ENCODE measurements at places on chromosomes 2 and 18.
A peak's percentile ranks its signal among the peaks of the same experiment; 100 is the strongest.

DNA sequence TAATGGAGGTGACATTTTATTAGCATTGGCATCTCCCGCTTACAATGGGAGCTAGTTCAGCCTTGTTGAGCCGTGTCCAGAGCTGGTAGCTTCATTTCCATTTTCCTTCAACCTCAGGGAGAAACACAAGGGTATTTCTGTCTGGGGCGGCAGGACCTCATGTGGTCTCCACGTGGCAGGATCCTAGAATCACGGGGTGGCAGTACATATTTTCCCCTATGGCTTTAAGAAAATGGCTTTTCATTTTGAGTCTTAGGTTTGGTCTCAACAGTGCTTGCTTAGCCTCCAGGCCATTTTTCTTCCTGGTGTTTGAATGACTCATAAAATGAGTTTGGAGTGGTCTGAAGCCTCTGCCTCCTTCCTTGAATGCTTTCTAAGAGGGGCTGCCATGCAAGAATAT is 20.3 kb downstream of the CABLES1 start:
- no peak for DNase-seq

DNA sequence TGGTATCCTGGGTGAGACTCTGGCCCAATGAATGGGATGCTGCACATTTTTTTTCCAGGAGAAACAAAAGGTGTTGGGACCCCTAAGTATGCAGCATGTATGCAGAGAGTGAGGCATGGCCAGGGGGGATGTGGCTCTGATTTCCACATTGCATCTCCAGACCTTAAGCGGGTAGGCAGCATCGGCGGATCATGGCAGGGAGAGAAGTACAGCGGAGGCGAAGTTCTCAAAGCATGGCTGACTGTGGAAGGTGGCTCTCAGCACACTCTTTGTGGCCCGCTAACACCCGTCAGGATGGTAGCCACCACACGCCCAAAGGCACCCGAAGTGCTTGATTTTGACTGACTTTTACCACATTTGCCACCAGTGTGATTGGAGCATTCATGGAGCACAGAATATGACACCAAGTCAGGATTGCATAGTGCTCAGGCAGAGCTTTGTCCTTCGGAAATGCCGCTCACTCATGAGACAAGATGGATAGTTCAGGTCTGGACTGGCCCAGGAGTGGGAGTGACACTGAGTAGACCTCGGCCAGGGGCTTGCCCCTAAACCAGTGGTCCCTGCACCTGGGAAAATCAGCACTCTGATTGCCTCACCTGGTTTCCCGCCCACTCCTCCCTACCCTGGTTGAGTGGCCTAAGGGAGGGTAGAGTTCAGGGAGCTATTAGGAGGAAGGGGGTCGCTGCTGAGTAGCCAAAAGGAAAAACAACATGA is 14.2 kb downstream of the INPP4A start:
- DNase-seq, result no peak

DNA sequence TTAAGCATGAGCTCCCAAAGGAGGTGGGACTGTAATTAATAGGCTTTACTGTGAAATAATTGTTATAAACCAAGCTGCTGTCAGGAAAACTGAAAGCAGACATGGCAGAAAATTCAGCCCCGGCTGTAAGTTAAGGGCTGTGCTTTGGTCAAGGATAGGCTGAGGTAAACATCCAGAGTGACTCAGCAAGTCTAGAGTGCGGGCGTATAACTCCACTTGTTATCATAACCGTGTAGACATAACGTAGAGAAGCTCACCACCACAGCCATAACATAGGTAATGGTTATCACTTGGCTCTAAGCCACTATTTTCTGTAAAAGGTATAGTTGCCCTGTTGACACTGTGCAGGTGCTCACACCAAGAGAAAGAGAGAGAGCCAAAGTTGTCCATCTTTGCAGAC is 316.8 kb downstream of the DCDC2C start:
- DNase-seq, result no peak

- DNase-seq, result no peak
Observed at GRCh38 chr2:189580241-189580651, 340 bp downstream of the SLC40A1 start.

GRCh38 chr2:633371-633770 is 43.8 kb downstream of the TMEM18 start:
- DNase-seq, result no peak

DNA sequence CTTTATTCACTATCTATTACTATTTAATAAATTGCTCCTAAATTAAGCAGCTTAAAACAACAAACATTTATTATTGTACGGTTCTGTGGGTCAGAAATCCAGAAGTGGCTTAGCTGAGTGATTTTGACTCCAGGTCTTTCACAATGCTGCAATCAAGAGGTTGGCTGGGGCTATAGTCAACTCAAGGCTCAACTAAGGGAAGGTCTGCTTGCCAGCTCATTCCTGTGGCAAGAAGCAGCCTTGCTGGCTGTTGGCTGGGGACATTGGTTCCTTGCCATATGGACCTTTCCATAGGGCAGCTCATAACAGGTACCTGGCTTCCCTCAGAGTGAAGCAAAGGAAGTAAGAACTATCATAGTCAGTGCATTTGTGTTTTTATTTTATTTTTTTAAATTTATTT is 5.0 kb upstream of the MRPL19 start:
- DNase-seq, result no peak

GRCh38 chr2:190718652-190719526 is 70.0 kb downstream of the NAB1 start:
- no peak for DNase-seq

GRCh38 chr2:132896073-132896472 is 226.1 kb upstream of the LYPD1 start:
- no peak for DNase-seq

- no peak for DNase-seq
Observed at GRCh38 chr18:35121531-35121930, 80.3 kb downstream of the MAPRE2 start.

DNA sequence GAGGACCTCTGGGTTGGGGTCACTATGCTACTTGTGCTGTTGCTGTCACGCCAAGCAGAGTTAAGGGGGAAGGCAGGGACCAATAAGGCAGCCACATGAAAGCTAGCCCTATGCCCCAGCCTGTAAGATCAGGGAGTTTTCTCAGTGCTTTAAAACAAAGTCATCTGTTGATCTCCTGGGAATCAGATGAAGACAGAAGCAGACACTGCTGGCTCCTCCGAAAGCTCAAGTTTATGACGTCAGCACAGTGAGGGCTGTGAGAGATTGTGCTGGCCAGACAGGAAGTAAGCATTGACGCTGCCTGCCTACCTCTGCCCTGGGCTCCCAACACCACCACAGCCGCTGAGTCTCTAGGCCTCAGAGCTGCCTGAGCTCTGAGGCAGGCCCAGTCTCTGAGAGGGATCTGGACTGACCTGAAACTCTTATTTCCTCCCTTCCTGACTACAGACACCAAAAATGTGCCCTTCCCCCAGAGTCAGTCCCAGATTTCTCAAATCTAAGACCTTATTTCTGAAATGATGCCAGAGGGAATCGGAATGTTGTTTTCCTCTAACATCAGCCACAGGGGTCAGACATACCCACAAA is 118.1 kb upstream of the EPAS1 start:
- DNase-seq, result no peak

GRCh38 chr18:54647176-54647575 is 56.1 kb downstream of the DYNAP start:
- no peak for DNase-seq

GRCh38 chr2:48940606-48941005 is 185.1 kb upstream of the LHCGR start:
- DNase-seq, result peak; percentile 1

GRCh38 chr2:237674731-237675276 is 47.4 kb downstream of the LRRFIP1 start:
- no peak for DNase-seq

- no peak for DNase-seq
Observed at GRCh38 chr2:164905307-164905706, 50.0 kb downstream of the SLC38A11 start.

DNA sequence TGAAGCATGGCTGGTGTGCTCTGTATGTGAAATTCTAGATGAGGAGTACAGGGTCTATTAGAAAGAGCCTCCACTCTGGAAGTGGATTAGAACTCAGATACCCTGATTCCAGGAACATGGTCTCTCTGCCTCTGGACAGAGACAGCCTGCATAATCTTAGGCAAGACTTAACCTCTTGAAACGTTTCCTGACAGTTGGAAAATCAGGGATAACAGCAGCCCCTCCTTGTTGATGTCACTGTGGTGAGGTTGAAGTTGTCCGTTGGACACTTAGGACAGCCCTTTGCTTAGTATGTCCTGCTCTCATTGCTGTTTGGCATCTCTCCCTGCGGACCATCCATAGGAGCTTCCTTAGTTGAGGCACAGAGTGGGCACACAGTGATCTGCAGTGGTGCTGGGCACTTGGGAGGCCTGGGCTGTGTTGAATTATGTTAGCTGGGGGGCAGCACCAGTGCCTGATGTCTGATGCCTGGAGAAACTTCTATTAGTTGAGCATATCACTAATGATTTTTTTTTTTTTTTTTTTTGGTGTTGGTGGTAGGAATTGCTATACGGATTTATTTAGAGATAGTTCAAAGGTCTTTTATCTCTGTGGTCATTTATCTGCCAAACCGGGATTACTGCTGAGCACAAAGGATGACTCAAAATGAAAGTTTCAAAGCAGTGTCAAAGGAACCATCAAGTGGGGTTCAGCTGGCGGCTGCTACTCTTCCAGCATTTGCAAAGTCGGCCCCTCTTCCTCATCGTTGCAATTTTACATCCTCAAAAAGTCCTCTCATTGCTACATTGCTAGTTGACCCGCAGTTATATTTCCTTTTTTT is 28.8 kb downstream of the SETBP1 start:
- no peak for DNase-seq

DNA sequence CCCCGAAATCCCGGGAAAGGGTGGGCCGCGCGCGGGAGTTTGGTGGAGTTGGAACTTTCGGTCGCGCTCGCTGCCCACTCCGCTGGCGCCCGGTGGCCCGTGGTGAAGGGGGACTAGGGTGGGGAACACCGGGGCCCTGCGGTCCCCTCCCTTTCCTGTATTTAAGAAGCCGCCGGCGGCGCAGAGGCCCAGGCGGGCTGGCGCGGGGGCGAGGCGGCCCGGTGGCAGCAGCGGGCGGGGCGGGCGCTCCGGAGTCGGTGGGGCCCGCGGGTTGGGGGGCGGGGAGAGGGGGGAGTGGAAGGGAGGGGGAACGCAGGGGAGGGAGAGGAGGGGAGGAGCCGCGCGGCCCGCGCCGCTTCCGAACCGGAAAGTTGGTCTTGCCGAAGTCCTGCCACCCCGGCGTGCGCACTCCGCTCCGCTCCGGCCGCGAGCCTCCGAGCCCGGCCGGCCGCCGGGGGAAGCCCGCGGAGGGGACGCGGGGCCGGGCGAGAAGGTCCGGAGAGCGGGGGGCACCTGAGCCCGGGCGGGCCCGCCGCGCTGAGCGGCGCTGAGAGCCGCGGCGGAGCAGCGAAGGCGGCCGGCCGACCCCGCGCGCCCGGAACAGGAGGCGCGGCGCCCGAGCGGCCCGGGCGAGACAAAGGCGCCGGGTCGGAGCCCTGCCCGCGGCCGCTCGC is 425 bp upstream of the SALL3 start:
- no peak for DNase-seq

GRCh38 chr2:47313728-47314127 is 89.2 kb upstream of the MSH2 start:
- no peak for DNase-seq

GRCh38 chr2:20530520-20530919 is 83.6 kb downstream of the RHOB start:
- DNase-seq, result no peak

DNA sequence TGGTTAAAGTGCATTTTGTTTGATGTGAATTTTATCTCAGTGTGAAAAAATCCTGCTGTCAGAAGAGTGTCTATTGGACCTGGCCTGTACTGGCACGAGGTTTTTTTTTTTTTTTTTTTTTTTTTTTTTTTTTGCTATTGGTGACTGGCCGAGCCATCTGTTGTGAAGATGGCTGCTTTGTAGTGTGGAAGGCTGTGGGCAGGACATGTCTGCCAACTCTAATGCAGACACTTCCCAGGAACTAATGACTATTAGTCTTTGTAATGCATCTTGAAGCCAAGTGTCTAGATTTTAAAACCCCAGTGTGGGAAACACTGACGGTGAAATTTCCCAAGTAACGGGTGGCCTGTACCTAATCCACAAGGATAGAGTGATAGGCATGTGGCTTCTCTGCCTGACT is 34.3 kb downstream of the ZAP70 start:
- no peak for DNase-seq

GRCh38 chr2:12381543-12382325 is 335.0 kb upstream of the TRIB2 start:
- DNase-seq, result no peak

GRCh38 chr2:189879716-189880081 is 95.4 kb downstream of the PMS1 start:
- no peak for DNase-seq

GRCh38 chr2:237433920-237434676 is 20.1 kb upstream of the COL6A3 start:
- no peak for DNase-seq

DNA sequence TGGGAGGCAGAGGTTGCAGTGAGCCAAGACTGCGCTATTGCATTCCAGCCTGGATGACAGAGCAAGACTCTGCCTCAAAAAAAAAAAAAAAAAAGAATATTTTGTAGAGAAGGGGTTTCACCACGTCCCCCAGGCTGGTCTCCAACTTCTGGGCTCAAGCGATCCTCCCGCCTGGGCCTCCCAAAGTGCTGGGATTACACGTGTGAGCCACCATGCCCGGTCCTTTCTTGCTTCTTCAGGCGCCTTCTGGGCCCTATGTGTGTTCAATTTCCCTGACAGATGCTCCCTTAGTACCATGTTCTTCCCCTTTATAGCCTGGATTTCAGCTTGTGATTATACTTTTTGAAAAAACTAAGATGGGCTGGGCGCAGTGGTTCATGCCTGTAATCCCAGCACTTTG is 9.8 kb downstream of the ZFP36L2 start:
- DNase-seq, result no peak

- peak; percentile 28 for DNase-seq
Observed at GRCh38 chr18:712401-713134, at the start of gene ENOSF1. TSS of gene ENOSF1 (minus strand) at chr18:712630. CDS start at chr18:712587, 43 bp downstream.

GRCh38 chr18:7873316-7873715 is 306.2 kb downstream of the PTPRM start:
- DNase-seq, result no peak

GRCh38 chr2:10331702-10332401 is 29.1 kb downstream of the HPCAL1 start:
- peak; percentile 88 for DNase-seq

- no peak for DNase-seq
Observed at GRCh38 chr2:19611491-19612332, 253.3 kb upstream of the OSR1 start.

GRCh38 chr18:77004555-77005380 is 127.8 kb downstream of the MBP start:
- DNase-seq, result no peak

GRCh38 chr2:18993756-18994338 is 364.6 kb downstream of the OSR1 start:
- no peak for DNase-seq

DNA sequence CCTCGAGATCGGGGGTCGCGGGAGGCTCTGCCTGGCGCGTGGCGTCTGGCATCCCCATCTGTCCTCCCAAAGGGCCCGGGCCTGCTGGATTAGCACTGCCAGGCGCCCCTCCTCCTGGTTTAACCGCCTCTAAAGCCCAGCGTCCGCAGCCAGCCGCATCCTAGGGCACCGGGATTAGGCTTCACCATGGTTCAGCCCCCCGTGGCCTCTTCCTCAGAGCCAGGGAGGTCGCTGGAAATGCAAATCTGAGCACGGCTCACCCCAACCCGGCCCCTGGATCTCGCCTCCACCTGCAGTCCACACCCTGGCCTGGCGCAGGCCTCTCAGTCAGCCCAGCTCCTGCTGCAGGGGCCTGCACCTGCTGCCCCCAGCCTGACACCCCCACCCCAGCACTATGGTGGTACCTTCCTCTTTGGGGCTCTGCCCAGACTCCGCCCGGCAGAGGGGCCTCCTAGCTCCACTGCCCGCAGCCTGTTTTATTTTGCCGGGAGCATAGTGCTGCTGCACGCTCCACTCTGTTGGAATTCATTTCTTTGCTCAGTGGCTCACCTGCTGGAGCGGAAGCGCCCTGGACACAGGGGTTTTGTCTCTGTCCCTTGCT is 13.2 kb downstream of the PRELID3A start:
- DNase-seq, result peak; percentile 61

Measured in NCI-H1694 treated with DMSO at 0.1 percent for 48 hours (cell line).